Activated naive CD4-positive, alpha-beta T cell (primary cell): ENCODE measurements at places on chromosomes 2 and 18.

DNA sequence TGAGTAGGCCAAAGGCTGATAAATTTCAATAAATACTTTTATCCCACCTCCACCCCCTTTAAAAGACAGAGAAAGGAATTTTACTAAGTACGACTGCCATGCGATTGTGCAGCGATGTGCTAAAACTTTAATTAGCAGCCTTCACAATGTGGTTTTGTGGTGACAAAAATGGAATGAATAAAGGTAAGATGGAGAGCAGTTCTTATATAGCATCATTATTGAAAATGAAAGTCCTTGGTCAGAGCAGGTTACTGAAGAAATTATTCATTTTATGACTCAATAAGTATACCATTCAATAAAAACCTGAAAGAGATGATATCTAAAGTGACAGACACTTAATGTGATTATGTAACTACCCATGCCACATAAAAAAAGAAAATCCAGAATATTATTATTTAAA is 33.2 kb upstream of the MTIF2 start:
- DNase-seq, result no peak

DNA sequence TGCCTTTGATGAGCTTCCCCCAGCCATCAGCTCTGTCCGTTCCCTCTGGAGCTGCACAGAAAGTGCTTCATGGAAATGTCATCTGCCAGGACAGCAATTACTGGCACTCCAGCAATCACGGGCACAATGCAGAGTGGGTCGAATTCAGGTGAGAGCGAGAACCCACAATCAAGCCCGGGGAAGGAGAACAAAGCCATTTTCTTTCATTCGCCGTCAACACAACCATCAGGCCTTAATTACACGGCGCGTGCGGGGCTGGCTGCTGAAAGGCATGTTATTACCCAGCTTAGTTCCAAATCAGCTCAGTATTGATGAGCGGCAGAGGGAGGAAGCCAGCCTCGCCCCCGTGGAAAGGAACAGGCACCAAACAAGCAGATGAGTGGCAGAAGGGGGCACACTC is 143.9 kb downstream of the MYT1L start:
- DNase-seq, result no peak

DNA sequence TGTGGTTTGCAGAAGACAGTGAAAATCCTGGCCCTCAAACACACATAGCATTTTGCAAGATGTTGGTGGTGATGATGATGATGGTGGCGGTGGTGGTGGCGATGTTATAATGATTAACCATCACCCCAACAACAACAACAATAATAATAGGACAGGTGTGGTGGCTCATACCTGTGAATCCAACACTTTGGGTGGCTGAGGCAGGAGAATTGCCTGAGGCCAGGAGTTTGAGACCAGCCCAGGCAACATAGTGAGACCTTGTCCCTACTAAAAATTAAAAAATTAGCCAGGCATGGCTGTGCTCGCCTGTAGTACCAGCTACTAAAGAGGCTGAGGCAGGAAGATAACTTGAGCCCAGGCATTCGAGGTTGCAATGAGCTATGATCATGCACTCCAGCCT is 3.8 kb downstream of the VIT start:
- DNase-seq, result no peak

GRCh38 chr2:230129343-230129742 is 60.6 kb upstream of the SLC16A14 start:
- no peak for DNase-seq

- no peak for DNase-seq
Measured at GRCh38 chr18:63102941-63103744, 216.4 kb downstream of the BCL2 start.

DNA sequence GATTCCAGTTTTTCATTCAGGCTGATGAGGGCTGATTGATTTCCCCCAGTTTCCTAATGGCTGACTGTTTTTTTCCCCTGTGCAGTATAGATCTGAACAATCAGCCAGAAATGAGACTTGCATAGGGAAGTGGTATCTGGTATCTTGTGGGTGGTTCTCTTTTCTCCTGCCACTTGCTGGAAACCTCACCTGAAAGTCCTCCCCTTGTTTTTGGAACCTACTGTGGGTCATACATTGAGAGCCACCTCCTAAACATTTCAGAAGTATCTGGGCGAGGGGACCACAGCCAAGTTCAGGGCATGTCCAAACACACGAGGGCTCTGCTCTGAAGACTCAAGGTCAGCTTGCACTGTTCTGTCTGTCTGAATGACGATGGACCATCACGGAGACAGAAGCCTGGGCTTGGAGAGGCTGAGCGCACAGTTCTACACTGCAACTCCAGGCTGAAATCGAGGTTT is 19.3 kb downstream of the ALPK2 start:
- no peak for DNase-seq
